HTR-8/SVneo (cell line): ENCODE measurements at places on chromosomes 6 and 20.

DNA sequence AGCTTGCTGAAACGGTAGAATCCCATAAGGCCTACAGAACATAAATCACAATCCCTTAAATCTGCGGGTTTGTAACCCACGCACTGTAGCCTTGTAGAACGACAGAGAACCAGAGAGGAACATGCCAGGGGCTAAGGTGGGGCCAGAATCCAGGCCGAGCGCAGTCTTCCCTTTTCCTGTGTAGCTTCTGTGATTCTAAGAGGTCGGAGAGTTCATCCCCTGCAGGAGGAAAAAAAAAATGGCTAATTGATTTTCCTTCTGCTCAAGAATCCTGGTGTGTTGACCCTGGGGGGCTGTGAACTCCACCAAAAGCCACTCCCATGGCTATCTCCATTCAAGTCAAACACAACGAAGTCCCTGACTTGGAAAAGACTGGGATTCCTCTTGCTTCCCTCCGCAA, 96.3 kb downstream of the SPTLC3 start:
- DNase-seq: no peak

DNA sequence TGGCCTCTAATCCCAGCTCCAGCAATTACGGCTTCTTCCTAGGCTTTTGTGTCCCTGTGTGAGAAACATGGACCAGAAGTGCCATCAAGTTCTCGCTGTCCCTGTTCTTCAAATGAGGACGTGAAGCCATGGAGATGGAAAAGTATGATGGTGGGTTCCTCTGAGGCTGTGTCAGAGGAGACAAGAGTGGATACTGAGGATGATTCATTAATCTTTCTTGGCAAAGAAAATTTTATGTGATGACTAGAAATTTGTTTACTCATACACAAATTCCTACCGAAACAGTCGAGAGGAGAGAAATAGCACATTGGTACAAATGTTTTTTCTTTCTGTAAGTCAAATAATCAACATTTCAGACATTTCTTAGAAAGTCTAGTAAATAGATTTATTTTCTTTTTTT, 35.0 kb upstream of the PNRC1 start:
- no peak for DNase-seq

DNA sequence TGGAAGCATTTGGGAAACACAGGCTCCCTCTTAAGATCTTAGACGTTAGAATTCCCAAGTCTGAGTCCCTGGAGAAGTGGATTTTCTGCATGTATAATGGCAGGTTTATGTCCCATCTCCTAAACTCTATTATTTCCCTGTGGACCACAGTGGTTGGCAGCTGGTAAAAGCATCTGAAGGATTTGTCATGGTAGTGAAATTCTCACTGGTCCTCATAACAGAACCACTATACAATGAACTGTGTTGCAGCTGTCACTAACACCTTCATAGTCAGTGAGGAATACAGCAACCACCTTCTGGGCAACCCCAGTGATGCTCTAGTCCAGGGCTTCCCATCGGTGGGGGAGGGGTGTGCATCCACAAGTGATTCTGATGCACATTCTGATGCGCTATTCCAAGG, 396.9 kb downstream of the ZFAND3 start:
- no peak for DNase-seq

- DNase-seq: no peak
Observed at GRCh38 chr6:93806409-93807270, 387.3 kb upstream of the EPHA7 start.

DNA sequence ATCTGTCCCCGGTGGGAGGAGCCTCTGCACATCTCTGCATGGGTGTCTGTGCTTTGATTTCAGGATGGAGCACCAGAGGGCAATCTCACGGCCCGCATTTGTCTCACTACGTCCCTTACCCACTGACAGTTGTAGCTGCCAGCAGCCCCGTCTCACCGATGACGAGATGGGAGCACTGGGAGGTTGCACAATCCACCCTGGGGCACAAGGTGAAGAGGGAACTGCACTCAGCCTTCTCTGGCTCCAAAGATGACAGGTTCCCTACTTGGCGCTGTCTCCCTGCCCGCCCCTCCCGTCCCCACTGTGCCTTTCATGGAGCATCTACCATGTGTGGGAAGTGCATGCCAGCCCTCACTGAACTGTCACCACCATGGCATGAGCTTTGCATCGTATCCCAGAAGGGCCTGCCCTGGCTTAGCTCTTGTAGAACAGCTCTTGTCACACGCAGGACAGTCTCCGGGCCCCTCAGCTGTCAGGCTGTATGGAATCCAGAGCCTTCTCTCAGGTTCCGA, 99.9 kb upstream of the PMEPA1 start:
- no peak for DNase-seq

DNA sequence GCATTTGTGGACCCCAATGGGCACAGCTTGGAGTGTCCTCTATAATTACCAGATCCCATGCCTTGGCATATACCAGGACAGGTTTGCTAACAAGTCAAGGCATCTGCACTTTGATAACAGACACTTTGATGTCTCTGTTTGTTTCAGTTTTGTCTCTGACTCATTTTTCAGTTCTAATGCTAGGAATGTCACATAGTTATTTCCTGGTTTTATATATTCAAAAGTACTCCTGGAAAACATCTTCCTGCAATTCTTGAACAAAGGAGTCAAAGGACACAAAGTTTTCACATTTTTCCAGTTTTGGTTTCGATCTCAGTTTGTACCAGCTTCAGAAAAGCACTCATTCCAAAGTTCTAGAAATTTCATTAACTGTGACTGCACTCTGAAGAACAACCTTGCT, 188.1 kb downstream of the FOXC1 start:
- no peak for DNase-seq

- DNase-seq: no peak
Observed at GRCh38 chr20:49275636-49276035, 2.2 kb downstream of the ZNFX1 start.

DNA sequence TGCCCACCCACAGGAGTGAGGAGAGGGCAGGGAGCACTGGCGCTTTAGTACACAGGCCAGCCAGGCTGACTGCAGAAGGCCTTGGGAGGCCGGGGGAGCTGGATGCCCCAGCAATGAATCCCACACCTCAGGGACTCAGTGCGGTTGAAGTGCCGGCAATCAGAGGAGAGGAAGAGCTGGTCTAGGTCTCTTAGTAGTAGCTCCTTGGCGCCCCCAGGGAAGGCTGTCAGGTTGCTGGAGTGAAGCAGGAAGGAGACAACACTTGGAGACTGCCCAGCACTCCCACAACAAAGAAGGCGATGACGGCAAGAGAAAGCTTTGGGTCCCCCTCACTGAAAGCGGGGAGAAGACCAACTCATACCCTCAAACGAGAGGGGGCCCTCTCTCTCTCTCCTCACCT, 8.3 kb upstream of the TNXB start:
- no peak for DNase-seq

DNA sequence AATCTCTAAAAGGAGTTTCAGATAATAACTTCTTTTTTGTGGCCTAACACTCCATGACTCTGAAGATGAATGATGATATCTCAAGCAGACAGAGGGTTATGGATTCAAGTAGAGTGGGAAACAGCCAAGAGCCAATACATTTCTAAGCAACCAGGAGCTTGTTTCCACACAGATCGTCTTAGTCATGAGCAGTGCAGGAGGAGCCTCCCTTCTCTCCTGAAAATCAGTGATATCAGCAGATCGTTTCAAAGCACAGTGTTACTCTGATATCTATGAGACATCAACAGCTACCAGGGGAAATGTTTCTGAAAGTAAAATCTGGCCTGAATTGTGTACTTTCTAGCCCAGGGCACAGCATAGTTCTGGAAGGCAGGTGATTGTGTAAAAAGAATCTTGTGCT, 11.5 kb downstream of the ADGRG6 start:
- DNase-seq: no peak

DNA sequence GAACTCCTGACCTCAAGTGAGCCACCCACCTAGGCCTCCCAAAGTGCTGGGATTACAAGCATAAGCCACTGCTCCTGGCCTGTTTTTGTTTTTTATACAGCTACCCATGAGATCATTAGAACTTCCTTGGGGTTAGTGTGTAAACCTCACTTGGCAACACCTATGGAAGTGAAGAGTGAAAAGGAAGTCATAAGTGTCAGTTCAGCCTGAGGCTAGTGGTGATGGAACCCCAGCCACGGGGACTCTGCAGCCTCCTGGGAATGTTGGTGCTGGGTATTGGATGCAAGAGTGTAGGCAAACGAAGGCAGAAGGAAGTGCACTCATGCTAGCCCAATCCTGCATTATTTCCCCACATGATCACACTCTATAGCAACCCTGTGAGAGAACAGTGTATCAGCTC, 33.6 kb upstream of the FUCA2 start:
- no peak for DNase-seq

DNA sequence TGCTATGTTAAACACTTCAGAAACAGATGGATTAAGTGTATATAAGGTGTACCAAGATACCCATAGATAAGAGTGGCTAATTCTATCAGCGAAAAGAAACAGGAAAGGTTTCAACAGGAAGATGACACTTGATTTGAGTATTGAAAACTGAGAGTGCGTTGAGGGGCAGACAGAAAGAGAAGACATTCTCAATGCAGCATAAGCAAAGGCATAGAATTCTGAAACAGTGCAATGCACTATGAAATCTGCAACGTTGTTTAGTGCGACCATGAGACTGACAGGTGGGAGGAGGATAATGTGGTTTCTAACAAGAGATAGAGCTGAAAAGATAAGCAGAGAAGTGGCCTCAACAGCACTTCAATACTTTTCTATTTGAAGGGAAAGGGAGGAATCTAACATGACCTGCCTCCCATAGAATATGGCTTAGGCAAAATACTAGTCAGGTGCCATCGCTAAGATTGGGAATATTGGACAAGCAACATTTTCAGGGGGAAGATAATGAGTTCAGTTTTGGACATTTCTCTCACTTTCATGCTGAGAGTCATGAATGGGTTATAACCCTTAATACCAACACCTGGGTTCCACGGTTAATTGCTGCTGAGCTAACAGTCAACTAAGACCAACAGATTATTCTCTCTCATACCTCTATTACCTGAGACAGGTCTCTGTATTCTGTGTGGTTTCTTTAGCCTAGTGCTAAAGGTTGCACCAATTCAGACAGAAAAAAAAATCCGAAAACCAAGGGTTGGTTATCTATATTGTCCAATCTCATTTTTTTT, 312.9 kb upstream of the ARID1B start:
- no peak for DNase-seq

- DNase-seq: peak; percentile 63
Observed at GRCh38 chr6:144104898-144105487, 9.6 kb upstream of the SF3B5 start.

DNA sequence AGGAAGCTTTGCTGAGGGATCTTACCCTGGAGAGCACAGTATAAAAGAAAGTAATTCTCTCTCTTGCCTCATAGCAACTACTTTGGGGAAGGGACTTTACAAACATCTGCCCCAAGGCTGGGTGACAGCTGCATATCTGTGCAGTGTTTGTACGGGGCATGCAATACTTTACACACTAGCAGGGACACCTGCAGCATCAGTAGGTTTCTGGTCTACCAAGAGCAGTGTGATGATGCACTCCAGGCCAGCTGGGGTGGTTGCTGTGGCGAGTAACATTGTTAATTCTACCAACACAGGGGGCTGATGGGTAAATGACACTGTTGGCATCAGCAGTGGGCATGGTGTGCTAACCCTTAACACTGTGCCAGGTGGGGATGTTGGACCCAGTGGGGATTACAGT, 48.0 kb downstream of the ADTRP start:
- DNase-seq: no peak

DNA sequence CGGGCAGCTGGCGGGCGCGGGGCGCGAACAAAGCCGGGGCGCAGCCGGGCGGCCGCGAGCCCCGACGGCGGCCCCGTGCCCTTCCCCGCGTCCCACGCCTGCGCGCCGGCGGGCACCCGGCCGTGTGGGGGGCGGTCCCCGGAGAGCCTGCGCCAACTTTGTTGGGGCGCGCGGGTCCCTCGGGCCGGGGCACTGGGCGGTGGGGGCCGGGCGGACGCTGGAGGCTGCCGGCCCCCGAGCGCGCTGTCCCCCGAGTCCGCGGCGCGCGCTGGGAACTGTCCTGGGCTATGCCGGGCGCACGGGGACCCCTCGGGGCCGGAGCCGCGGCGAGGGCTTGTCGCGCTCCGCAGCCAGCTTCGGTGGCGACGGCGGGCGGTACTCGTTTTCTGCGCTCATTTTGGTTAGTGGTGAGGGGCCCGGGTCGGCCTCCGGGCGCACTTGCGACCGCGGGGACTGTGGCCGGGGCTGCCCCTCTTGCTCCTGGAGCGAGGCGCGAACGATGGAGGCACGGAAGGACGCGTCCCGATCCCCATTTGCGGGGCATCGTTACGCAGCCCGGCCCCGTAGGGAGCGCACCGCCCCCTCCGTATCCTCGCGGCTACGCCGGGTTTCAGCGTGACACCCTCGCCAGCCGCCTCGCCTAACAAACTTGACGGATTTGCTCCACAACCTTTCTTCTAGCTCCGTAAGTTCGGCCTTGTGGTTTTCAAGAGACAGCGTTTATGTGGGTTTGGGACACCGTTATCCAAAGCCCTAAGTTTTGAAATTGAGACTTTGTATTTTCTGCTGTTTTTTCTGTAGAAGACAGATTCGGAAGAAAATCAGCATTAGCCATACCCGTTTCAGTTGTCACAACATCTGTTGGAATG, 622 bp downstream of the SS18L1 start:
- peak; percentile 87 for DNase-seq

- DNase-seq: no peak
Observed at GRCh38 chr20:22931653-22932608, 103.2 kb upstream of the SSTR4 start.

DNA sequence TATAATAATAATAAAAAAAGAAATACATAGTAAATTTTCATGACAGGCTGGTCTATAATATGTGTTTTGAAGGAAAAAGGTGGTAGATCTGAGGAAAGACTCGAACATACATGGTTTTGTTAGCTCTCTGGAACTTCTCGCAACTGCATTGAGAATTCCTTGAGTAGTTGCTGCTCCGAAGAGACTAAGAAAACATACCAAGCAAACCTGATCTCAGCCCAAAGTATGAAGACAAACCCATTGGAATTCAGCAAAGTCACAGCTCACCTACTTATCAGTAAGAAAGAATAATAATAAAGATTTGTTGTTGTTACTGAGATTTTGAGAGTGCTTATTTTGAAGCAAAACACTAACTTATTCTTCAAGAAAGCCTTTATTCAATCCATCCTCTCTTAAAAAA, 1107.1 kb upstream of the EYS start:
- no peak for DNase-seq

DNA sequence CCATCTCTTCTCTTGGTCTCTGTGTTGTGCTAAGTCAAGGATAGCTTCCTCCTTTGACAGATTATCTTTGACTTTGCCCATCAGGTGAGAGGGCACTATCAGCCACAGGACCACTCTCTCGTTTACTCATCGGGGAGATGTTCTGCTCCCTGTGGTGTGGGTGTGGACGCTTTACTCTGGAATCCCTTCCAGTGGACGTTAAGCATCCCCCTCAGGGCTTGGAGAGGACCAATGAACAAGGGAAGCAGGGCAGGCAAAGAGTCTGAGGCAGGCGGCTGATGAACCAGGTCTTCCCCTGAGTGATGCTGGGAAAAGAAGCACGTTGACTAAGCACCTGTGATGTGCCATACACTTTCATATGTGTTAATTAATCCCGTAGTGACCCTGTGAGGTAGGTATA, 21.0 kb upstream of the RNF24 start:
- no peak for DNase-seq
